Mammary epithelial cell (primary cell): ENCODE measurements at places on chromosomes 7 and 10. TPM values are rescaled to one million over a fixed set of nuclear protein-coding genes. Genes with fewer than 3 reads are reported as not detected.

The HABP2 gene
- total RNA-seq = not detected

The CRYGN gene
- not detected for total RNA-seq

GRCh38 chr10:85148693-85149640, 820.6 kb downstream of the CCSER2 start:
- DNase-seq = no peak

DNA sequence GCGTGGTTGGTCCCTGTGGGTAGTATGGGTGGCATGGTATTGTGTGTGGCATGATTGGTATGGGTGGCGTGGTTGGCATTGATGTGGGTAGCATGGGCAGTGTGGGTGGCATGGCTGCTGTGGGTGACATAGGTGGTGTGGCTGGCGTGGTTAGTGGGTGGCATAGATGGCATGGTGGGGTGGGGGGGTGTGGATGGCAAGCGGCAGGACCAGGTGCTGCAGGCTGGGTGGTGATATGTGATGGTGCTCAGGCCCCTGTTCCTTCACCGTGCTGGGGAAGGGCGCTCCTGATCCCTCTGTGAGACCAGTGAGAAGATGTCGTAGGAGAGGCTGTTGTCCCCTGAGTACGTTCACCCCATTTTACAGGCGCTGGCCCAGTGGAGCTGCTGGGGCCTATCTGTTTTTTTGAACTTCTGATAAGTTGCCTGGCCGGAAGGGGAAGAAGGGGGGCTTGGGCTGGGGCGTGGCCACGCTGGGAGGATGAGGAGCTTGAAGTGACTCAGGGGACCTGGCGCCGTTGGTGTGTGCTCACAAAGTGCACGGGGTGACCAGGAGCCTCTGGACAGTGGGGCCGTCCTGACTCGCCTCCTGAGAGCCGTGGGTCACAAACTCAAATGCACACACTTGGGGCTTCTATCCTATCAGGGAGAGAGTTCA, 17.5 kb downstream of the INPP5A start:
- DNase-seq = no peak

DNA sequence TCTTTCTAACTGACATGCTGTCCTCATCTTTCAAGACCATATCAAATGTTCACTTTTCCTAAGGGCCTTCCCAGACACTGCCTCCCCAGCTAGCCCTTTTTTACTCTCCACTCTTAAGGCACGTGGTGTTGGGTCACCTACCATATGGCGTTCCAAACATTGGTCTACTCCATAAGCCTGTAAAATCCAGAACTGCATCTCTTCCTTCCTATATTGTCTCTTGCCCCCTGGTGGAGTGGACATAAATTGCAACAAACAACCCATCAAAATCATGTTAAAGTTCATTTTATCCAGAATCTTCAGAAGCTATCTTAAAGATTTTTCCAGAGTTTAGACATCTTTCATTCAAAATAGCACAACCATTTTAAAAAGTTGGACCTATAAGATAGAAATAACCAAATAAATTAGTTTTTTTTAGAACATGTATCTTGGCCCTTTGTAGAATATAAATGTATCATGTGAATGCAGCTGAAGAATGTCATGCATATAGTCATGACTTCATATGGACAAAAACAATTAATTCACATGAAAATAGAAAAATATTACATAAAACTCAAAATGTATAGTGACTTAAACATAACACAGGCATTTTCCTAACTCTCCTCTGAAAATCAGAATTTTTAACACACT, 180.6 kb upstream of the CHRM2 start:
- peak; percentile 13 for DNase-seq
